Spinal cord (tissue), 10 donors: ENCODE measurements at places on chromosomes 4 and X.
A peak's percentile ranks its signal among the peaks of the same experiment; 100 is the strongest.

DNA sequence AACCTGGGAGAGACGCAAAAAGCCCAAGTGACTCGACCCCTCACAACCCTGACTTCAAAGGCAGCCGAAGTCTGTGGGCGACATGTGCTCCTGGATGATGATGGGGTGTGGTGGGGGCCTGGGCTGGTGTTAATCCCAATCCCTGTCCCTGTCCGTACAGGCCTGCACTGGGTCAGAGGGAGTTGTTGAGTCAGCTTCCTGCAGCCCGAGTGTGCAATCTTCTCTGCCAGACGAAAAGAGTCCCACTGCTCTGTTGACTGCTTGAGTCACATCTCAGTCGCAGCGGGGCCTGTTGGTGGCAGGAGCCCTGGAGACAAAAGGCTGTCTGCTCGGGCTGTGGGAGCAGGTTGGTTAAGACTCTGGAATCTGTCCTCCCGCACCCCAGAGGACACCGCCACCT is 10.3 kb downstream of the FAM3A start:
- DNase-seq = no peak

GRCh38 chr4:182018691-182019090 is 224.5 kb upstream of the TENM3 start:
- no peak for DNase-seq

GRCh38 chrX:129653971-129654651 is 645 bp downstream of the APLN start:
- no peak for DNase-seq

- no peak for DNase-seq
Measured at GRCh38 chr4:19971829-19972228, 279.9 kb upstream of the SLIT2 start.

DNA sequence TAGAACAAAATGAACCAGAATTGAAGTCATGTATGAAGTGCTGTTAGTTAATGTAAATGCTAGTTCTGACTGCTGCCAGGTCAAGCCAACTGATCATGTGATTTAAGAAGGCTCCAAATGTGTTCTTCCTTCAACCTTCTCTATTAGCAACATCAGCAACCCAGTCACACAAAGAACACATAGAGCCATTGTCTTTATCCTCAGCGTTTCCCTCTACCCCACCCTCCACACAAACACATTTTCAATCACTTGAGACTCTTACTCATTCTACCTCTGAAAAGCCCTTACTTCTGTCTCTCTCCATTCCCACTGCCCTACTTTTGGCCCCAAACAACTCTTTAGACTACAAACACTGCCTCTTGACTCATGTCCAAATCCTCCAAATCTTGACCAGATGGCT is 89.7 kb upstream of the KDR start:
- DNase-seq = no peak

DNA sequence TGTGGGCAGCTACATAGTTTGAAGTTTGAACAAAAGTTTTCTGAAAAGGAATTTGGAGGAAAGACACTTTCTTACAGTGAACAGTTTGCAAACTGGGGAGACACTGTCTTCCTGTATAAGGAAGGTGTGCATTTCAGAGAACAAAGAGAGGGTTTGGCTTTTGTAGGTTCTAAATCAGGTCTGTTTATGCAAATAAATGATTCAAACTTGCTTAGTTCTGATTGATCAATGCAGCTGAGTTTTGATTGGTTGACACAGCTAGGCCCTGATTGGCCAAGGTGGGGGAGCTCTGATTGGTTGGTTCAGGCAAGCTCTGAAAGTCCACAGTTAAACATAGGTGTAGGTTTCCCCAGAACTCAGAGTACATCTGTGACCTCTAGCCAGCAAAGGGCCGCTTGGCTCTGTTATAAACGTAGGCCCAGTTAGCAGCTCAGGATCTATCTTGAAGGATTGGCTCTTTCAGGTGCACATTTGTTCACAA is 63.0 kb upstream of the ENPP6 start:
- DNase-seq = no peak

DNA sequence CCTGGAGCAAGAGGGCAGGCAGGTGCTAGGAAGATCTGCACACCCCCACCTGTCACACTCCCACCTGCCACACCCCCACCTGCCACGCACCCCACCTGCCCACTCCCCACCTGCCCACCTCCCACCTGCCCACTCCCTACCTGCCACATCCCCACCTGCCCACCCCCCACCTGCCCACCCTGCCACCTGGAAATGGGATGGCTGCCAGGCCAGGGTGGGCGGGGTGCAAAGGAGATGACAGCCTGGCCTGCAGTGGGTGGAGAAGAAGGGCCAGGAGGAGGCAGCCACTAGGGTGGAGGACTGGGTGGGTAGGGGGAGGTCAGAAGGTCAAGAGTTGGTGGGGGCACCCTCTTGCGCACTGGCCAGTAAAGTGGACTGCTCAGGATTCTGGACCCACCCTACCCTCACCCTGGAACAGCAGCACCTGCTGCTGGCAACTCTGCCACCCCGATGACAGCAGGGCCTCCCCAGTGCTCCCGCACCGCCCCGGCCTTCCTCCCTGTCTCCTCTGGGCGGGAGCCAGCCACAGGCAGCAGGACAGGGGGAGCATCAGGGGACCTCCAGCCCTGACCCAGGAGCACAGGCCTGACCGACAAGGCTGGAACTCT is 66.8 kb upstream of the NKX1-1 start:
- no peak for DNase-seq

GRCh38 chr4:71241501-71242288 is 97.1 kb upstream of the SLC4A4 start:
- no peak for DNase-seq

GRCh38 chr4:73998040-73999011 is at the start of gene CXCL5:
Gene CXCL5, minus strand, starts transcription at chr4:73998677. Its CDS starts 96 bp downstream, at chr4:73998581.
- DNase-seq = peak; percentile 64

- DNase-seq = peak; percentile 33
Measured at GRCh38 chrX:119622356-119623232, 16.4 kb upstream of the NKRF start.

GRCh38 chrX:48497871-48498270 is 10.9 kb upstream of the PORCN start:
- no peak for DNase-seq

DNA sequence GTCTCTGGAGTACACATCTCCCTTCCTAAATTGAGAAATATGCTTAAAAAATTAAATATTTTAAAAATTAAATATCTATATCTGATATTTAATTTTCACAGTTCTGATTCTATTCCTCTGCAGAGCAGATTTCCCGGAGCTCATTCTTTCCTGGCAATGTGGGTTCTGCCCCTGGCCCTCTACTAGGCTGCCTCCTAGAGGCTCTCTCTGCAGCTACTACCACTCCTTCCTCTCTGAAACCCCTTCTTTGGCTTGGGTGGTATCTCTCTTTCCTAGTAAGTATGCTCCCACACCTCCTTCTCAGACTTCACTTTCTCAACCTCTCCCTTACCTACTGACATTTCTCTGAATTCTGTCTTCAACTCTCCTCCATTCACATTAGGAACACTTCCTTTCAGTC is 45.3 kb downstream of the RPGR start:
- no peak for DNase-seq
